ENCODE measurements at places on chromosomes 13 and 19.
A peak's percentile ranks its signal among the peaks of the same experiment; 100 is the strongest.

DNA sequence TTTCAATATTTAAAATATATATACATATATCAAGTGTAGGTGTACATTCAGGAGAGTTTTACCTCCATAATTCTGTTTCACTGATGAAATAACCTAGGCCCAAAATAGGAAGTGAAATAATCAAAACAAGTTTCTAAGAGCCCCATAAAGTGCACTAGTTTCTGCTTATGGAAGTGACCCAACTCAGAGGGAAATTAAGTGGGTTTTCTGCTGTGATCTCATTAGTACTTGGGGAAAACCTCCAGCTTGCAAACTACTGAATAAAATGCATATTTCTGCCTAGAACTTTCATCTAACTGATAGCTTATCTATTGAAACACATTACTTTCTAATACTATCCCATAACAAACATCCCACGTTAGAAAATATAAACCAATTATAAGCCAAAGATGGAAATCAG is 45.4 kb upstream of the MIR17HG start:
- no peak for DNase-seq

- DNase-seq: no peak
Observed at GRCh38 chr13:64684108-64684507, 2546.0 kb downstream of the PCDH9 start.

DNA sequence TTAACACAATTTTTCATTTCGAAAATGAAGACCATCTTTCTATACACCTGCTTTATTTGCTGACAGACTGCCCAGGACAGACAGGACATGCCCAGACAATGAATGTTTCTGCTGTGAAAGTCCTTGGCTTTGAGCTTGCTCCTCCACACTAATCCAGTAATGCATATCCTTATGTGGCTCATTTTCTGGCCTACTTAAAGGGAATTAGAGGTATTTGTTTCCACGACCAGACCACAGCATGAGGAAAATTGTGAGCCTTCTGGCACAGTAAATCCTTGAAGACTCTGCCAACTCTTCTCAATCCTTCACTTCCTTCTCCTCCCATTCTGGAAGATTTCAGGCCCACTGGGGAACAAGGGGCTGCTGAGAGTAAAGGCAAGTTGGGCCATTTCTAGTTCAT is 25.7 kb downstream of the CCDC70 start:
- DNase-seq: no peak

DNA sequence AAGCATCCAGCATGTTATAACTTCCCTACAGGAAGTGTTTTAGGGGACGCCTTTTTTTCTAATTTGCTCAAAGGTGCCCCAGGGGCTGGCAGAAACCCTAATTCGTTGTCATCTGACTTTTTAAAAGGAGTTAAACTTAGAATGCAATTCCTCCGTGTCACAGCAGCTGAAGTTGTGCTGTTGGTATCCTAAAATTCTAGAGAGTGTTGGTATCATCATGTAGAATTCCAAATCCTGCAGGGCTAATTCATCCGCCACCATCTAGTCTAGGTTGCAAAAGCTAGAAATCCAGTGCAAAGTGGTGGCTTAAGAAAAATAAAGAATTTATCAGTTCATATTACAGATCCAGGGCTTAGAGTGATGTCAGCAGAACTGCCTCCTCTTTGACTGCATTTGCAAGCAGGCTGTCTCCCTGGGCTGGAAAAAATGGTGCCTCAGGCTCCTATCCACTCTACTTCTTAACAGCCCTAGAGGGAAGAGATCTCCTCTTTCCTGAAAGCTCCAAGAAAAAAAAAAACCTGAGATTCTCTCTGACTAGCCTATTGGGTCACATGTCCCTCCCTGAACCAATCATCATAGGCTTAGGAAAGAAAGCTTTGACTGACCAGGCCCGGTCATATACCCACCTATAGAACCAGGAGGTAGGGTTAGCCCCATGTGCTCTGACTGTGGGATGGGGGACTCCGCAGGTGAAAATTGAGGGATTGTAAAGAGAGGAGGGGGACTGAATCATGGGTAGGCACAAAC is 73.0 kb downstream of the MAP4K1 start:
- no peak for DNase-seq

DNA sequence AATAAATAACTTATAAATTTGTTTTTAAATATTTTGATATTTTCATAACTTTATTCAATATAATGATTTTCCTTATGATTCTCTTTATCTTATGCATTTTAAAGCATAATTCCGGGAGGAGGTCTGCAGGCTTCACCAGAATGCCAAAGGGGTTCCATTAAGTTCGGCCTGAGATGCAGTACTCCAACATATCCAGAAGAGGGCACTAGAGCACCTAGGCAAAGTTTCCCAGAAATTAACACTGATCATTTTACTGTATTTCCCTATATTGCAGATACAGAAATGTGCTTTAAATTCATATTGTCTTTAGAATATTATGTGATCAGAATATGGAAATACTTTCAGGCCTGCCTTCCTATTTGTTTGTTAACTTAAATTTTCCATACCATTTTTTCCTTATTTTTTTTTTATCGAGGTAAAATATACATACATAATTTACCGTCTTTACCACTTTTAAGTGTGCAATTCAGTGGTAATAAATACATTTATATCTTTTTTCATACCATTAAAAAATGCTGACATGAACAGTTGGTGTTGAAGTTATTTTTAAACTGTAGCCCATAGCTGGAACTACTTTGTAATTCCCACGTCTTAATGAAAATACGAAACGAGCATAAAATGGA is 58.9 kb upstream of the TM9SF2 start:
- peak; percentile 39 for DNase-seq

DNA sequence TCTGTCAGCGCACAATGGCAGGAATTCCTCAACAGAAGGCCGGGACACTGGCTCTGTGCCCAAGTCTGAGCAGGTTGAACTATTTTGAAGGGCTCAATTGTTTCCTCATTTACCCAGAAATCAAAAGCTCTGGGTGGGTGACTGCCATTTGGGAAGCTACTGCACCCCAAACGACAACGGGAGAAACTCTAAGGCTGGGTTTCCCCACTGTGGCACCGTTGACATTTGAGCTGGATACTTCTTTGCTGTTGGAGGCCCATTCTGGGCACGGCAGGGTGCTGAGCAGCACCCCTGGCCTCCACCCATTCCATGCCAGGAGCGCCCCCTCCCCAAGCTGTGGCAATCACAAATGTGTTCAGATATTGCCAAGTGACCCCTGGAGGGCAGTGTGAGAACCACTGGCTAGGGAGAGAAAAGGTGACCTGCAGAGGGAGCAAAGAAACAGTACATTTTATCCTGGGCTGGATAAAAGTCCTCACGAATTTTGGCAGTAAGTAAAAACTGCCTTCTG is 62.5 kb downstream of the RFX2 start:
- peak; percentile 28 for DNase-seq

DNA sequence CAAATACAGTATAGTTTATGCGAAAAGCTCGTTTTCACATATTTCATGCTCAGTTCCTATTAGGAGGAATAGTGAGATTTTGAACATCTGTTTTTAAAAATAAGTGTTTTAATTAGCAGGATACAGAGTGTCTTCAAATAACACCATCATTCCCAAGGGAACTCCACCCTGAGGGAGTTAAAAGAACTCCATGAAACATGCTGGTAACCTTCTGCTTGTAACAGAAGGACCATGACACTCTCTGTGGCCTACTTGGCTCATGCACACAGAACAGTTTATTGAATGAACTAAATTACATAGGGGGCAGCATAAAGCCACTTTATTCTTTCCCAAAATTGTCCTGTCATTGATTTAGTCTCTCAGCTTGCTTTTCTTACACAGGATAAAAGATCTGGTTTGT is 809.5 kb upstream of the SLITRK6 start:
- DNase-seq: no peak

DNA sequence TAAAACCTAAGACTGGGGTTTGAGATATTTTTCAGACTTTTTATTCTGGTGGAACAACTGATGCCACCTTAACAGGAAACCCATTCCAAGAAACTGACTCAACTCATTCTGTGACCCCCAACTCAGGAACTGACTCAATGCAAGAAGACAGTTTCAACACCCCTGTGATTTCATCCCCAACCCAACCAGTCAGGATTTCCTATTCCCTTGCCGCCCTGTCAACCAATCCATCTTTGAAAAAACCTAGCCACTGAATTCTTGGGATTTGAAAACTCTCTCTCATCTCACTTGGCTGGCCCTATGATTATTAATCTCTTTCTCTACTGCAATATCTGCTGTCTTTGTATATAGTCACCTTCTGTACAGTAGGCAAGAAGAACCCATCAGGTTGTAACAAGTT is 1211.9 kb upstream of the ATXN8OS start:
- no peak for DNase-seq

DNA sequence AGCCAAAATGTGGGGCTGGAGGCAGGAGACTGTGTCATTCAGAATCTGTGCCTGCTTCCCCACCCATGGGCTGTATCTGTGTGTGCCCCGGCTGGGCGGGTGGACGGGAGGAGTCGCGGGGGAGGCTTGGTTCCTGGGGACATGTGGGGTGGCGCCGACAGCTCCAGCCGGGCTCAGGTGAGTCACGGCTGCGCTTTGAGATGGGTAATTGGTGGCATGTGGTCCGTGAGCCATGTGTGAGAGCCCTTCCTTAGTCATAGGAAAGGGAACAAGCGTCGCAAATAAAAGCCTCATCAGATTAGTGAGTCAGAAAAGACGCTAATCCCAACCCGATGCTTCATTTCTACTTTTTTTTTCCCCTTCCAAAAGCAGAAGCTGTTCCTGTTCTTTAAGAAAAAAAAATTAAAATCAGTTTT is 118.6 kb upstream of the ZNF536 start:
- DNase-seq: no peak

DNA sequence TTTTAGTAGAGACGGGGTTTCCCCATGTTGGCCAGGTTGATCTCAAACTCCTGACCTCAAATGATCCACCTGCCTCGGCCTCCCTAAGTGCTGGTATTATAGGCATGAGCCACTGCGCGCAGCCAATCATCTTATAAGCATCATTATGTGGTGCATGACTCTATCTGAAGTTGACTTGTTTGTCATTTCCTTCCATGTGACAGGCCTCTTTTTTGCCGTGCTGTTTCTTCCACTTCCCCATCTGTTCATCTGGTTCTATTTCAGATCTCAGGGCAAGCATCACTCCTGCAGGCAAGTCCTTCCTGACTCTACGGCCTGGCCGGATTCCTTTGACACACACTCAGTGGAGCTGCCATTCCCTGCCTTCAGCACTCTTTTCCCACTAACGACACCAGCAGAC is 15.2 kb downstream of the COL5A3 start:
- DNase-seq: no peak

GRCh38 chr19:39139305-39139874 is 13.8 kb downstream of the PAK4 start:
- no peak for DNase-seq

- peak; percentile 59 for DNase-seq
Observed at GRCh38 chr19:42140125-42140754, 8.0 kb upstream of the POU2F2 start.

- no peak for DNase-seq
Observed at GRCh38 chr19:408441-408901, 476 bp downstream of the C2CD4C start.

GRCh38 chr19:16367261-16367683 is 42.6 kb downstream of the KLF2 start:
- DNase-seq: no peak

GRCh38 chr19:3577723-3578344 is 5.1 kb downstream of the HMG20B start:
- no peak for DNase-seq

DNA sequence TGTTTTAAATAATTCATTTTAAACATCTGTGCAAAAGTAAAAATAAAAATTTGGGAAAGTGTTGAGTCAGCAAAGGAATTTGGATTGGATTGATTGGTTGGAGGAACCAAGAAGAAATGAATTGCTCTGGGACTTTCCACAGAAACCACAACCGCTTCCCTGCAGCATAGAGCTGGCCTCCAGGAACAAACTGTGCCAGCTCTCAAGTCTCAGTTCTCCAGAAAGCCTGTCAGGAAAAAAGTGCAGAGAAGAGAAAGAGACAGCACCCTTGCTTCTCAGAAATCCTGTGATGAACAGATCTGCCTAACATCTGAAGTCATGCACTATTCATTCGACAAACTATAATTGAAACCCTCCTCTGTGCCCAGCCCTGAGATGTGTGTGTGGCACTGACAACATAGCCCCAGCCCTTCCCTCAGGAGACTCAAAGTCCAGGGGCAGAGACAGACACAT is 14.8 kb downstream of the LYPD3 start:
- no peak for DNase-seq

DNA sequence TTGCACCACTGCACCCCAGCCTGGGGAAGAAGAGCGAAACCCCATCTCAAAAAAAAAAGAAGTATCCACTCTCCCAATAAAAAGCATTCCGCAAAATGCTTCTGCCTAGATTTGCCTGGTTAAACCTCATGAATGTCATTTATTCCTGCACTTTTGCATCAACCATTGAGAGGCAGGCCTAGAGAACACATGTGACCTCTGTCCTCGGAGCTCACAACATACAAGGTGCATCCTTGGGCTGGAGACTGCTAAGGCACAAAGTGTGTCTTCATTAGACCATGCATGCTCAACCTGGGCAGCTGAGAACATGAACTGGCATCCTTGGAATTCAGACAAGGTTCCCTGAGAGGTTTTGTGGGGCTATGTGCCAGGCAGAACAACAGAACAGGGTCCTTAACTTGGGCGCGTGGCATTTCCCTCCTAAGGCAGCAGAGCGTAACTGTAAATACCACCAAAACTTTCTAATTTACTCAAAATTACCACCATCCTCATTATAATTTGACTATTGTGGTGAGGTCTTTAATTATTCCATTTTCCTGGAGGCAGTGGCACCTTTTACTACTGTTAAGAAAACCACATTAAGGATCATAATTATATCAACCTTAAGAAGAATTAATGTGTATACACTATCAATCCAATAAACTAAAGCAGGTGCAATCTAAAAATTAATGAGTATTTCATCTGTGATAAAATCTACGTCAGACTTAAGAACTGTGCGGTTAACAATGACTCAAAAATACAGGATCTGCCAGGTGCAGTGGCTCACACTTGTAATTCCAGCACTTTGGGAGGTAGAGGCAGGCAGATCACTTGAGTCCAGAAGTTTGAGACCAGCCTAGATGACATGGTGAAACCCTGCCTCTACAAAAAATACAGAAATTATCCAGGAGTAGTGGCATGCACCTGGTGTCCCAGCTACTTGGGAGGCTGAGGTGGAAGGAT is 13.8 kb downstream of the RCBTB1 start:
- no peak for DNase-seq

- no peak for DNase-seq
Observed at GRCh38 chr13:28503182-28503967, 8.4 kb upstream of the FLT1 start.

- no peak for DNase-seq
Observed at GRCh38 chr13:33937373-33938098, 119.6 kb downstream of the RFC3 start.

DNA sequence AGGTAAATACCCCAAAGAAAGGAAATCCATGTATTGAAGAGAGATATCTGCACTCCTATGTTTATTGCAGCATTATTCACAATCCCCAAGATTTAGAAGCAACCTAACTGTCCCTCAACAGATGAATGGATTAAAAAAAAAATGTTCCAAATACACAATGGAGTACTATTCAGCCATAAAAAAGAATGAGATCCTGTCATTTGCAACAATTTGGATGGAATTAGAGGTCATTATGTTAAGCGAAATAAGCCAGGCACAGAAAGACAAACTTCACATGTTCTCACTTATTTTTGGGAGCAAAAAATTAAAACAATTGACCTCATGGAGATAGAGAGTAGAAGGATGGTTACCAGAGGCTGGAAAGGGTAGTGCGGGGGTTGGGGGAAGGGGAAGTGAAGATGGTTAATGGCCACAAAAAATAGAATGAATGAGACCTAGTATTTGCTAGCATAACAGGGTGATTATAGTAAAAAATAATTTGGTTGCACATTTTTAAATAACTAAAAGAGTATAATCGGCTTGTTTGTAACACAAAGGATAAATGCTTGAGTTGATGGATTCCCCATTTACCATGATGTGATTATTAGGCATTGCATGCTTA is 9.7 kb upstream of the ZNF709 start:
- no peak for DNase-seq

- DNase-seq: no peak
Observed at GRCh38 chr13:111213964-111214726, 99.0 kb downstream of the ARHGEF7 start.
